GM19239 (cell line): ENCODE measurements at places on chromosomes 11 and 22.

GRCh38 chr11:118136801-118137200 lies 15.8 kb downstream of the SCN4B start:
- no peak for DNase-seq

GRCh38 chr11:123082977-123083376 lies 21.0 kb upstream of the HSPA8 start:
- no peak for DNase-seq

GRCh38 chr11:120929090-120929489 lies 94.8 kb upstream of the TBCEL start:
- DNase-seq: no peak

GRCh38 chr22:50302564-50302963 lies 4.9 kb downstream of the PLXNB2 start:
- no peak for DNase-seq

DNA sequence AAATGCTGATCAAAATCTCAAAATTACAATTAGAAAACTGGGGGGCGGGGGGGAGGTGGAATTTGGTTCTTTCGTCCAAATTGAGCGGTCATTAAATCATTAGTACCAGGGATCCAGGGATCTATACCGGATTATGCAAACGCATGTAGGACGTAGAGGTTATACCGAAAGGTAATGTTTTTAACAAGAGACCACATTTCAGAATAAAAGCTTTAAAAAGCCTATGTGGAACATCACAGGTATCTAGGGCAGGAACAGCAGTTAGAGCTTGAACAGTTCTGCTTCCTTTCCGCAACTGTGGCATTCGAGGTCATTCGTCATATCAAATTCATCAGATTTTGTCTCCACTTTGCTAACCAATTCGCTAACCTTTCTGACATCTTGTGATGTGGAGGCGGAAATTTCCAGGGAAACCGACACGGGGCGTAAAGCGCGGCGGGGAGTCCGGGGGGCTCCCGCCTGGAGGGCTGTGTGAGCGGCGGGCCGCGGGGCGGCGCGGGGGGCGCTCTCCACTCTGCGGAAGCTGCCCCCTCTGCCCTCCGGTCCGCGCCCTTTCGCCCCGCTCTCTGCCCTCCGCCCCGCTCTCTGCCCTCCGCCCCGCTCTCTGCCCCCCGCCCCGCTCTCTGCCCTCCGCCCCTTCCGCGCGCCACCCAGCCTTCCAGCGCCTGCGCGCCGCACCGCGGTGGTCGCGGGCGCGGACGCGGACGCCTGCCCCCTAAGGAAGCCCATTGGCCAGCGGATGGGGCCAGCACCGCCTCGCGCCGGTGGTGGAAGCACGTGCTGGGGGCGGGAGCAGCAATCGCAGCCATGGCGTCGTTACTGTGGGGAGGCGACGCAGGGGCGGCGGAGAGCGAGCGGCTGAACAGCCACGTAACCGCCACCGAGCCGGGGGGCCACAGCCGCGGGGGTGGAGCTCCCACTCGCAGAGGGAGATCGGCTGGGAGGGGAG lies at the start of gene DDX25:
DDX25 (plus strand) TSS at position 798 of the 949 bp plus-strand sequence; CDS start at position 808, 10 bp downstream.
- no peak for DNase-seq

- DNase-seq: no peak
Observed at GRCh38 chr22:21589396-21589795, 21.9 kb downstream of the UBE2L3 start.

GRCh38 chr11:120197977-120198376 lies 12.9 kb upstream of the OAF start:
- DNase-seq: no peak

DNA sequence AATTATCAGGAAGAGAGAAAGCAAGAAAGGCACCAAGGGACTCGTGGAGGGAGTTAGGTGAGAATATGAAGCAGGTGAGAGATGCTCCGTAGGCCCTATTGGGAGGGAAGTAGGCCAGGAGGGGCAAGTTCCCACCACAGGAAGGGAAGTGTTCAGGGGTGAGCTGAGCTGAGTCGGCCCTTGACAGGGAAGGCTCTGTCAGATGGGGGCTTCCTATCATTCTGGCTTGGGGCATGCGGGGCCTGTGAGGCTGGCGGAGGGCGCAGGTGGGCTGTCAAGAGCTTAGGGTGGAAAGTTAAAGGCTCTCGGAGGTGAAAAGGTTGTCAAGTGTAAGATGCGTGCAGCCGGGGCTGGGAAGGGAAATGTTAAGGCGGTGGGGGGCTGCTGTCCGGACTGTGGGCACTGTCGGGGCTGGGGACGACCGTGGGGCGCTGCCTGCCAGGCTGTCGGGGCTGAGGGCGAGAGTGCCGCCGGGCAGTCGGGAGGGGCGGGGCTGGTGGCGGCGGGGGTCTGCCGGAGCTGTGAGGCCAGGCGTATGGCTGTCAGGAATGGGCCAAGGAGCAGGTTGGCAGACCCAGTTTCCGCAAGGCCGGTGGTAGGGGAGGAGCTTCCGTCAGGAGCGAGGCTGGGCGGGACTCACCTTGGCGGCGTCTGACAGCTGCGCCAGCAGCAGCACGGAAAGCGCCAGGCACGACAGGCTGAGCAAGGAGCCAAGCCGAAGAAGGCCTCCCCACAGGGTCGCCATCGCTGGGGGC lies 496 bp downstream of the TMEM9B start:
- peak; percentile 64 for DNase-seq

DNA sequence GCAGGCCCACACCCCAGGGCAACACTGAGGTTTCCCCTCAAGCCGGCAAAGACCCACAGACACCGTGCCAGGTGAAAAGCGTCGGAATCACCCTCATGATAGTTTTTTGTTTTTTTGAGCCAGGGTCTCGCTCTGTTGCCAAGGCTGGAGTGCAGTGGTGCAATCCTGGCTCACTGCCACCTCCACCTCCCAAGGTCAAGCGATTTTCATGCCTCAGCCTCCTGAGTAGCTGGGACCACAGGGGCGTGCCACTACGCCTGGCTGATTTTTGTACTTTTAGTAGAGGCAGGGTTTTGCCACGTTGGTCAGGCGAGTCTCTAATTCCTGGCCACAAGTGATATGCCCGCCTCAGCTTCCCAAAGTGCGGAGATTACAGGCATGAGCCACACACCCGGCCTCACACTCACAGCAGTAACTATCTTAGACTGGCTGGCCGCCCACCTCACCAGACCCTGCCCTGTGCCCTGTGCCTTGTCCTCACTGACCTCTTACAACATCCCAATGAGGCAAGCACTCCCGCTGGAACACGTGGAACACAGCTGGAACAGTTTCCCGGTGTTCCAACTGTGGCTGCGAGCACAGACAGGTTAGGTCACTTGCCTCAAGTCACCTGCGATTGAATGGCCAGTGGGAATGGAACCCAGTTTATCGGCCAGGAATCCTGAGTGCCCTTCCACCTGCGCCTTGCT lies 21.1 kb downstream of the LRRC10B start:
- DNase-seq: no peak

- DNase-seq: peak; percentile 83
Observed at GRCh38 chr11:4094348-4095291, at the start of gene RRM1. Gene RRM1 (plus strand): TSS chr11:4094799. CDS start chr11:4095013, 214 bp downstream.

DNA sequence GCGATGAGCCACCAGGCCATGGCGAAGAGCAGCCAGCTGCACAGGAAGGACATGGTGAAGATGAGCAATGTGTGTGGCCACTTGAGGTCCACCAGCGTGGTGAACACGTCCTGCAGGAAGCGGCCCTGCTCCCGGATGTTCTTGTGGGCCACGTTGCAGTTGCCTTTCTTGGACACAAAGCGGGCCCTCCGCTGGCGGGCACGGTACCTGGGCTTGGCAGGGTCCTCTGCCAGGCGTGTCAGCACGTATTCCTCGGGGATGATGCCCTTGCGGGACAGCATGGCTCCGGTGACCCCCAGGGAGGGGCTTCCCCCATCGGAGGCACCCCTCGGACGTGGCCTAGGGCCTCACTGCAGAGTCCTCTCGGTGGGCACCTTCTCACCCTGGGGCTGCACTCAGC lies 648 bp downstream of the KCNJ11 start:
- DNase-seq: no peak

DNA sequence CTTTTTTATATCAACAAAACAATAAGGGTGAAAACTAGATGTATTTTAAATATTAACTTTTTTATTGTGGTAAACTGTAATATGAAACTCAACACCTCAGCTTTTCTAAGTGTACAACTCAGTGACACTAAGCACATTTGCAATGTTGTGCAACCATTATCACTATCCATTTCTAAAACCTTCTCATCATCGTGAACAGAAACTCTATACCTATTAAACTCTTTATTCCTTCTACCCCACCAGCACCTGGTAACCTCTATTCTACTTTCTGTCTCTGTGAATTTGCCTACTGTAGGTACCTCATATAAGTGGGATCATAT lies 9.4 kb downstream of the HORMAD2 start:
- no peak for DNase-seq

DNA sequence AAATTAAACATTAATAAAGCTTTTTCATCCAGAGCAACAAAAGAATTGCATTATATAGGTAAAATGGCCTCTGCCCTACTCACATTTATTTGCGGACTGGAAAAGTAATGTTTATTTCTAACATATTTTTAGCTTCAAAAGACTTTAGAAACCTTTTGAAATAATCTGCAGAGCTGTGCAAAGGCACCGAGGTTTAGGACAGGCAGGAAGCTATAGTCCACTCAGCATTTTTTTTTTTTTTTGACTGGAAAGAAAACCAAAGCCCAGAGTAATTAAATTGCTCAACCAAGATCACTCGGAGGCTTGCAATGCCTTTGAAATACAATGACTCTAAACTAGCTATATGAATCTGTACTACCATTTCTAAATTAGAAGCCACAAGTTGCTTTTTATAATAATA lies 19.1 kb downstream of the BARX2 start:
- DNase-seq: no peak

DNA sequence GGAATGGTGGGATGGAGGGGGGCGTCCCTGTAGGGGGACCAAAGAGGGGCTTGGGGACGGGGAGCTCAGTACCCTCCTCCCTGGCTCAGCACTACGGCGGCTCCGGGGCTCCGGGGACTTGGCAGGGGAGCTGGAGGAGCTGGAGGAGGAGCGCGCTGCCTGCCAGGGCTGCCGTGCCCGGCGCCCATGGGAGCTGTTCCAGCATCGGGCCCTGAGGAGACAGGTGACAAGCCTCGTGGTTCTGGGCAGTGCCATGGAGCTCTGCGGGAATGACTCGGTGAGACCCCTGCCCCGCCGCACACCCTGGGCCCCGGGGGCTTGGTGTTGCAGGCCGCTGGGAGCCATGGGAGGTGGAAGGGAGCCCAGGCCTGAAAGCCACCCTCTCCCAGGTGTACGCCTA lies 11.8 kb upstream of the MIF start:
- no peak for DNase-seq
